Fibroblast of skin of right biceps (primary cell): ENCODE measurements at places on chromosomes 11 and 22.

DNA sequence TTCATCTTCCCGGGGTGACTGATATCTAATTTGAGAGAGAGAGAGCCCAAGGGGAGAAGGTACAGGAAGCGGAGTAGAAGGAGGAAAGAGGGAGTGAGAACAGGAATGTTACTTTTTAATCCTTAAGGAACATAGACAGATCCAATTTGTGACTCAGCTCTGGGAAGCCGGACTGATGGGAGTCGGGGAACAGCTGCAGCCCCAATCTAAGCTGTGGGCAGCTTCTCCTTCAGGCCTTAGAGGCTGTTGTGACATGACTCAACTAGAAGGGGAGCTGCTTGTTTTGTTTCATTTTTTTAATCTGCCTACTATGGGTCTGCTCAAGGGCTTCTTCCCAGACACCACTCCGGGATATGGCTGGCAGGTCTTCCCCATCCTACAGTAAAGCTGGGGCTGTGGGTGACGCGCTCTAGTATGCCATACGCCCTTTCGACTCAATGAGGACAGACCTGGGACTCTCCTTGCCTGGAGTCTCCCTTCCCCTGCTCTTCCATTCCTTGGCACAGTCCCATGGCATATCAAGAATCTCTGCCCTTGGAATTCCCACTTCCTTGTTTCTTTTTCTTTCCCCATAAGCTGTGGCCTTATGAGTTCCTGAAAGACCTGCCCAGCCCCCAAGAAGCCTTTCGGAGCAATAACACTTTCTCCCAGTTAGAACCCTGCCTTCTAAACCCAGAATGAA, 103.3 kb upstream of the AKIP1 start:
- peak; percentile 92 for DNase-seq

DNA sequence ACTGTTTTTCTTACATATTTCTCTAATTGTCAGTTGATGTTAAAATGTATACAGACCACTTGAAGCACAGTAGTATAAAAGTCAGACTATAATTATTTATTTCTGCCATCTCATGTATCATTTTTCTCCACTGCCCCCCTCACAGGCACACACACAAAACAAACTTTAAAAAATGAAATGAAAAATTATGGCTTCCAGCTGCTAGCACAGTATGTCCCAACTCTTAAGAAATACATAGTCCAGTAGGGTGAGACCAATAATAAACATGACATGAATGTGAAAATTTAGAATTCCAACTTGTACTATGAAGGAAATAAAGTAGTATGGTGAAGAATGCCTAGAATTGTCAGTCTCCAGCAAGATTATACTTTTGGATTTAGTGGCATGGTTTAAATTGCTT, 1247.9 kb downstream of the JRKL start:
- DNase-seq: no peak

GRCh38 chr22:46229701-46230100, 20.4 kb downstream of the CDPF1 start:
- DNase-seq: no peak

GRCh38 chr11:103661185-103661584, 375.3 kb upstream of the DDI1 start:
- no peak for DNase-seq

- DNase-seq: peak; percentile 49
These were observed 50.7 kb downstream of the RRAS2 start for GRCh38 chr11:14308114-14308896.

DNA sequence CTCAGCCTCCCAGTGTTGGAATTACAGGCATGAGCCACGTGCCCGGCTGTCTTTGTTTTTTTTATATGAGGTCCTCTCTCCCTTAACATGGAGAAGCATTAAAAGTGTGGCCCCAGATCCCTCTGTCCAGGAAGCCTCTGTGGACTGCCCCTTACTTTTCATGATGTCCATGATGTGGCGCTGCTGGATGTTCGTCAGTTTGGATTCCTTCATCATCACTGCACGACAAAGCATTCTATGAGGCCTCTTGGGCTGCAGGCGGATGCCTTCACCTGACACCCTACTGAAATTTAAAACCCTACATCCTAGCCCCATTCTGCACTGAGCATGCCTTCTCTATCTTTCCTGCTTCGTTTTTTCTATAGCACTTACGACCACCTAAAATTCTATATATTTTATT, 2.1 kb downstream of the C22orf23 start:
- DNase-seq: peak; percentile 36

GRCh38 chr11:86952221-86952875, 2.8 kb downstream of the FZD4 start:
- peak; percentile 22 for DNase-seq

DNA sequence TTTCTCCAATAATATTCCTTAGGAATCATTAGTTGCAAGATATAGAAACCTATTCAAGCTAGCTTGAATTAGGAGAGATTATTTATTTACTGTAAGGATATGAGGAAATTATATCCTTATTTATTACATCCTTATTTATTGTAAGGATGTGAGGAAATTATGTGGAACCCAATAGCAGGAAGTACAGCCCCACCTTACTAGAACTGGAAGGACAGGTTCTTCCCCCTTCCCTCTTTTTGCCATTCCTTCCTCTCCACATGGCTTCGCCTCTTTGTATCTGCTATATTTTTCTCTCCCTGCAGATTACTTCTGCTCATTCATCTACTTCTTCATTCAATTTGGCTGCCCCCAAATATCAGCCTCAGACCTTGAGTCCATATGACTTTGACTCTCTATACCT, 49.5 kb upstream of the B3GNT6 start:
- no peak for DNase-seq
